ENCODE measurements at places on chromosomes 11 and 22. TPM values are rescaled to one million over a fixed set of nuclear protein-coding genes. Genes with fewer than 3 reads are reported as not detected.

SLC17A6 gene
- polyA plus RNA-seq = not detected

OR5A1 gene
- polyA plus RNA-seq = not detected

CRYBB3 gene
- not detected for polyA plus RNA-seq

GLYATL1 gene
- polyA plus RNA-seq = 240 TPM

DNA sequence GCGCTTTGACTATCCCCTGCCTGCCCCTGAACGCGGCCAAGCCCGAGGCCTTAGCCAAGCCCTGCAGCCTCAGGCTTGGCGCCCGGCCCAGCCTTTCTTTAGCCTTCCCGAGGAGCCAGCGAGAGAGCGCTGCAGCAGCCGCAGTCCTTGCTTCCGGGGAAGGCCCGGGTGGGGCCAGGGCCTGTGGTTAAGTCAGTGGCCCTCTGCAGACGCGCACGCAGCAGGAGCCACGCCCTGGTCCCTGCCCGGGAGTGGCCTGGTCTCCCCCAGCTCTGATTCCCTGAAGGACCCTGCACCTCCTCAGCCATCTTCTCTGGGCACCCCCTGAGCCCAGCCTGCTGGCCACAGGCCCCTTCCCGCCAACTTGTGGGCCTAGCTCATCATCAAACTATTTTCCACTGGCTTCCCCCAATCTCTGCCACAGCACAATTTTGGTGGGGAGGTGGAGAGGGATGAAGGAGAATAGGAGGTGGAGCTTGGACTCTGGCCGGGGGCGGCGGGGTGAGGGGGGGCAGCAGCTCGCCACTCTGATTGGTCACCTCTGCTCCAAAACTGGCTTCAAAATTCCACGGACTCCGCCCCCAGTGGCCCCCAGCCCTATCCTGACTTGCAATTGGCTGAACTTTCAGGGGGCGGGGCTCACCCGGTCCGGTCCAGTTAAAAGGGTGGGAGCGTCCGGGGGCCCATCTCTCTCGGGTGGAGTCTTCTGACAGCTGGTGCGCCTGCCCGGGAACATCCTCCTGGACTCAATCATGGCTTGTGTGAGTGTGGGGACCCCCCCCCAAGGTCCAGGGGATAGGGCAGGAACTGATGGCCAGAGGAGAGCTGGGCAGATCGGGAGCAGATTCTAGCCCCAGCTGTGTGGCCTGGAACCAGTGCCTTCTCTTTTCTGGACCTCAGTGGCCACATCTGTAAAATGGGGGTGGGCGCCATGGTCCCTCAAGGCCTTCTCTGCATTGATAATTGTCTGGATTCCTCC lies at the start of gene LGALS1:
Gene LGALS1 (plus strand): TSS at position 686 of the 979 bp plus-strand sequence. CDS start 67 bp downstream, at position 753.
- DNase-seq = no peak

GRCh38 chr11:112279901-112280267 lies 19.2 kb upstream of the PLET1 start:
- DNase-seq = peak; percentile 51

GRCh38 chr11:78094250-78094649 lies 14.6 kb upstream of the NDUFC2 start:
- DNase-seq = no peak
